Activated CD4-positive, CD25-positive, alpha-beta regulatory T cell treated with anti-CD3 and anti-CD28 coated beads, Interleukin-2, amount 50 U/mL, for 72 hours (primary cell): ENCODE measurements at places on chromosomes 4 and X.

DNA sequence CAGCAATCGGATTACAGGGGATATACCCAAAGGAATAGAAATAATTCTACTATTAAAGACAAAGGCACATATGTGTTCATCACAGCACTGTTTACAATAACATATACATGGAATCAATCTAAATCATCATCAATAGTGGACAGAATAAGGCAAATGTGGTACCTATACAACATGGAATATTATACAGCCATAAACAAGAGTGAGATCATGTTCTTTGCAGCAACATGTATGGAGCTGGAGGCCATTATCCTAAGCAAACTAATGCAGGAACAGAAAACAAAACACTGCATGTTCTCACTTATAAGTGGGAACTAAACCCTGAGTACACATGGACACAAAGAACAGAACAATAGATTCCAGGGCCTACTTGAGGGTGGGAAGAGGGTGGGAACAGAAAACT, 163.2 kb downstream of the CFAP299 start:
- no peak for DNase-seq

GRCh38 chr4:48490012-48490679, at the start of gene ZAR1:
Gene ZAR1, plus strand, starts transcription at chr4:48490252. Its CDS starts 40 bp downstream, at chr4:48490292.
- DNase-seq: no peak

DNA sequence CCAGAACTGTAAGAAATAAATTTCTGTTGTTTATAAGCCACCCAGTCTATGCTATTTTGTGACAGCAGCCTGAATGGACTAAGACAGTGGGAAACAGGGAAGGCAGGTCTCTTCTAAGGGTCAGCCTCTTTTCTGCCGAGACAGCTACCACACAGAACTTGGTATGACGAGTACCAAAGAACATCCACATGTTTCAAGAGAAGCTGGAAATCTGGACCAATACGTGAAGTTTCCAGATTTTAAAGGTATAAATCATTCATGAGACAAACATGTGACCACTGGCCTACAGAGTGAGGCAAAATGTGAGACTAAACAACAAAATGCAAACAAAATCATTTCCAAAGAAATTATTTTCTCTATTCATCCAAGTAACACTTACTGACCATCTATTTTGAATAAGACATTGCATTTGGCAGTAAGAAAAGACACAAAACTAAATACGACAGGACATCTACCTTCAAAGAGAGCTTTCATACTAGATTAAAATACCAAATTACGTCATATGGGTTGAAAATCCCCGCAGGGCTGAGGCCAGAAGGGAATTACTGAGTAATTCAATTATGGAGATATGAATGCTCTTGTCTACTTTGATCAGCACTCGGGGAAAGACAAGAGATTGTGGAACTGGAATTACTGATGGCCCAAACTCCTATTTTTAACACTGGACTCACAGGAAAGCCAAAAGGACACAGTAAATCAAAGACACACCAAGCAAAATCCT, 7.2 kb downstream of the SCARB2 start:
- DNase-seq: no peak

GRCh38 chrX:126820700-126821420, 1.3 kb downstream of the PRR32 start:
- no peak for DNase-seq

DNA sequence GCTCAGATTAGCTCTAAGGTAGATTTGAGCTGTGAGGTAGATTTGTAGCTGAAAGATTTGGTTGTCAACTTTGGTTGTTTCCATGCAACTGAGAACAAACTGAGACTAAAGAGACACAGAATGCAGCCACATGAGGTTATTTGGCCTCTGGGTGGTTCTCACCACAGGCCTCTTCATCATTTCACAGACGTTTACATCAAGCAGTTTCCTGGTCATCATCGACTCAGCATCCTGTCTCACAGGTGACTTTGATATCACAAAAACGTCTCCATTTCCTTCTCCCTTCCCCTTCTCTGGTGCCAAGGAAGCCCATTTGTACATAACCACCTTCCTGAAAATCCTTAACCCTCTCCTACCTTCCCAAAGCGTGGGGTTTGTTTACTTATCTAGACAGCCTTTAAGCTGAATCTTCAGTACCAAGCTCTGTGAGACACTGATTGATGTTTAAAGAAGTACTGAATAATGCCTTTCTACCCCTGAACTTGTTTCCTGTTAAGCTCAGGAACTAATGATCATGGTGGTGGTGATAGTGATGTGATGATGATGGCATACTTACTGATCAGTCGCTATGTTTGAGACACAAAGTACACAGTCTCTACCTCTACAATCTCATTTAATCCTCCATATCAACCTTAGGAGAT, 81.9 kb downstream of the FAM114A1 start:
- DNase-seq: no peak

DNA sequence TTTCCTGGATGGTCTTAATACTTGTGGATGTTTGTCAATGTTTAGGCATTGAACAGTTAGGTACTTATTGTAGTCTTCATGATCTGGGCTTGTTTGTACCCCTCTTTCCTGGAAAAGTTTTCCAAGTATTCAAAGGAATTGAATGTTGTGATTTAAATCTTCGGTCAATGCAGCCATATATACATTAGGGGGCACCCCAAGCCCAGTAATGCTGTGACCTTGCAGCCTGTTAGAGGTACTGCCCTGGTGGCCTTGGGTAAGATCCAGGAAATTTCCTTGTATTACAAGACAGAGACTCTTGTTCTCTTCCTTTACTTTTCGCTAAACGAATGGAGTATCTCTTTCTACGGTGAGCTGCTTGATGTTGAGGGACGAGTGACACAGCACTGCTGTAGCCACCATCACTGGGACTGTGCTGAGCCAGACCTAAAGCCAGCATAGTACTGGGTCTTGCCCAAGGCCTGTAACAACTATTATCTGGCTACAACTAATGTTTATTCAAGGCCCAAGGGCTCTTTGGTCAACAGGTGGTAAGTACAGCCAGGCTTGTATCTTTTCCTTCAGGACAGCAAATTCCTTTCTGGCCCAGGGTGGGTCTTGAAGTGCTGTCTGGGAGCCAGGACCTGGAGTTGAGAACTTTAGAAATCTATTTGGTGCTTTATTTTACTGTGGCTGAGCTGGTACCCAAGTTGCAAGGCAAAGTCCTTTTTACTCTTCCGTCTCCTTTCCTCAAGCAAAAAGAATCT, 118.3 kb upstream of the ATOH1 start:
- DNase-seq: no peak
